ENCODE measurements at places on chromosomes 13 and 19.

GRCh38 chr13:104594806-104595205 is 1528.6 kb upstream of the SLC10A2 start:
- no peak for DNase-seq

DNA sequence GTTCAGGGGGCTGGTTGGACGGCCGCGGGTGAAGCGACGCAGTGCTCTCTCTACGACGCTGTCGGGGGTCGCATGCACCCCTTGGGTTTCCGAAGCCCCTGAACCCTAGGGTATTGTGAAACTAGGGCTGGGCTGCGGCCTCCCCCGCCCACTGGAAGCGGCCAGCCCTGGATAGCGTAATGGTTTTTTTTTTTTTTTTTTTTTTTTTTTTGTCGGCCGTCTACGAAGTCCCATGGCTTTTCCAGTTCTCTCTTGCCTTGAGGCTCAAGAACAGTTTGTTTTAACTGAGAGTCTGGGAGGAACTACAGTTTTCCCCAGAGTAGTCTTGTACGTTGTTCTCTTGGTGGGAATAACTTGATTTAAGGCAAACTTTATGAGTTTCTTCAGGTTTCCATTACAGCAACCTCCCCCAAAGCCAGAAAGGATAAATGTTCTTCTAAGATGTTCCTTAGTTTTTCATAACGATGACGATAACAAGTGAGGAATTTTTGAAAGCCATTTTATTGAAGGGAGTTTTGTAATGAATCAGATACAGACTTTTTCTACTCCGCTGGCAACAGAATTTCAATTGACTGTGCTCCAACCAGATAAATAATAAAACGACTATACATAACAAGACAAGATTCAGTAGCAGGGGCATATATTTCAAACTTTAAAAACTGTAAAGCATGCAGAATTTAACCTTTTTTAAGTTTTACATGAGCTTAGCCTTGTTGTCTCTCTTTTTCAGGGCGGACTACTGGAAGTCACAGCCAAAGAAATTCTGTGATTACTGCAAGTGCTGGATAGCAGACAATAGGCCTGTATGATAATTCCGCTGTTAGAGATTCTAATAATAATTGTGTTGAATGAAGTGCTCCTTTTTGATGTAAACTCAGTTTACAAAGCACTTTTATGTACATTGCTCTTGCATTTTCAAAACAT is 867 bp downstream of the WBP4 start:
- DNase-seq, result no peak

DNA sequence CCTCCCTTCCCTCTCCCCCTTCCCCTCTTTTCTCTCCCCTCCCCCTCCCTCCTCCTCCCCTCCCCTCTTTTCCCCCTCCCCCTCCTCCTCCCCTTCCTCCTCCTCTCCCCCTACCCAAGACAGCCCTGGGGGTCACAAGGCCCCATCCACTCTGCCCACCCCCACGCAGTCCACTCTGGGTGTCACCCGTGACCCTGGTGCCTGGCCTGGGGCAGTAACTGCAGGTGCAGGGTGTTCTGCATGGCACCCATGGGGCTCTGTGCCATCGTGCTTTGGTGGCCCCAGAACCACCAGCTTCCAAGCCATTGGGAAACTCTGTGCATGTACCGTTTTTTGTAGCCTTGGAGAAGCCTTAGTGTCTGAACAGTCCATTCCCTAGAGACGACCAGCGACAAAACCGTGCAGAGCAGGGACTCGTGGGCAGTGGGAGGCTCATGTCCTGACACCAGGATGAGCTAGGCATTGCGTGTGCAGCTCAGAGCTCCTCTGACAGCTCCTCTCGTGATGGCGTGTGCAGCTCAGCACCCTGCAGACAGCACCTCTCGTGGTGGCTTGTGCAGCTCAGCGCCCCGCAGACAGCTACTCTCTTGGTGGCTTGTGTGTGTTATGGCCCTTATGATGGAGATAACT is 43.7 kb upstream of the F7 start:
- no peak for DNase-seq

GRCh38 chr13:104140552-104140951 is 1074.3 kb upstream of the SLC10A2 start:
- DNase-seq, result no peak

DNA sequence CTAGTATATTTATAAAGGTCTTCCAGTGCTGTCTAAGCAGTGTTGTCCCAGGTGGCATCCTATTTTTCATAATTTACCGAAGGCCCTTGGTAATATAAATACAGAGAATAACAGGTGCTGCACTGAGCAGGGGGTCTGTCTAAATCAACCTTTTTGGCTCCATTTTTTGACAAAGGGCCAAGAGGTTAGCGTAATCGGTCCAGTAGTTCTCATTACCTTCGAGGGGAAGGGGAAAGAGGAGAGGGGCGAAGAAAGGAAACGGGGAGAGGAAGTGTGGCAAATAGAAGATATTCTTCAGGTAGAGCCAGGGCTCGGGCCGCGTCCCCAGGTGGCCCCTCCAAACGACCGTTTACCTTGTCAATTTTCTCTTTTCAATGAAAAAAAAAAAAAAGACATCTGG is 749 bp upstream of the PAN3 start:
- no peak for DNase-seq

Measured in omental fat pad (tissue), 4 donors.